ENCODE measurements at places on chromosomes 3 and 15. TPM values are rescaled to one million over a fixed set of nuclear protein-coding genes. Genes with fewer than 3 reads are reported as not detected.

DNA sequence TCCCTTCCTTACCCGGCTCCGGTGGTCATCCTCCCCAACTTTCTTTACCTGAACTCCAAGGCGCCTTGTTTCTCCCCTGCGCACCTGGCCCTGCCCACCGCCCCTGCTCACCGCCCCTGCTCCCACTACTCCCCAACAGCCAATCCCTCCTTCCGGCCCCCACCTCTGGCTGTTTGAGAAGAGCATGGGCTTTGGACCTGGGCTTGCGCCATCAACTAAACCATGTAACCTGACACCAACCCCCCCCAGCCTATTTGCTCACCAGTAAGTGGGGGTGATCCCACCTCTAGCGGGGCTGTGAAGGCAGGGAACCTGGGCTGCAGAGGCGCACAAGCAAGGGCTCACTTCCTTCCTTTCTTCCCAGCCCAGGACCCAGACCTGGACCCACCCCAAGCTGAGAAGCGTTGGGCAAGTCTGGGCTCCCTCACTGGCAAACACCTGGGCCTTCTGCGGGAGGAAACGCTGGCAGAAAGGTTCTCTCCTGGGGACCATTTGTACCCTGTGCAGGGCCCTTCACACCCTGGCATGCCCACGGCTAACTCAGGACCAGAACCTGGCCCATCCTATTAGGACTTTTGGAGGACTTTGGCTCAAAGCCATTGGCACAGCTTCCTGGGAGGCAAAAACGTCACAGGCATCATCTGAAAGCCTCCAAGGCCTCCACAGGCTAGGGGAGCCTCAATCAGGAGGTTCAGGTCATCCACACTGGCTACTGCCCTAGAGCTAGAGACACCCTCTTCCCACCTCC, at the start of gene PLXNB1:
Gene PLXNB1 (minus strand): TSS at position 127 of the 748 bp plus-strand sequence. CDS start 5,475 bp downstream, outside the sequence.
- DNase-seq = peak; percentile 40

FAM174B gene
- total RNA-seq = 13.6 TPM

DNA sequence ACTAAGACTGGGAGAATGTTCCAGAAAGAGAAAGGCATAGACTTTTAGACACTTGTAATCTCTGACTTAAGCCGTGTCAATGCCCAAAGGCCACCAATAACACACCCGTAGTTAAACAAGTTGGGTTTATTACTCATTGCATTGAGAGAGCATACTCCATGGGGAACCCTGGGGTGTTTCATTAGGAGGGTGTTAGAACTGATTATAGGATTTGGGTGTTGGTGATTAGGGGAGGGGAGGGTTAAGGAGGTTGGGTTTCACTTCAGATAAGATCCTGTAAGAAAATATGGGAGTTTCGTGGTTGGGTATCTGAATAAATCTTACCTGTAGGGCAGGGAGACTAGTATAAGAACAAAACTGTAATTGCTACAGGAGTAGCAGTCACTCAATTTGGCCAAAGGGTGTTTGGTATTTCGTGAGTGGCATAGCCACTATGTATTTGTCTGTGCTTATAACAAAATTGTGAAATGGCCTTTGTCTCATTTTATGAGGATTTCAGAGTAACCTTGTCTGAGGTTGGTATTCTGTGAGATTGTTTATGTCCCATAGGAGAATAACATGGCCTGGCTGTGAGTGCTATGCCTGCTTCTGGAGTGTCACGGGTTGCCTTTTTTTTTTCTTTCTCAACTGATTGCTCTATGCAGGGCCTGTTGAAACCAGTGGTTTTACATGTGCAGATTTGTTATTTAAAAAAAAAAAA, 2.9 kb downstream of the HACD3 start:
- no peak for DNase-seq

DNA sequence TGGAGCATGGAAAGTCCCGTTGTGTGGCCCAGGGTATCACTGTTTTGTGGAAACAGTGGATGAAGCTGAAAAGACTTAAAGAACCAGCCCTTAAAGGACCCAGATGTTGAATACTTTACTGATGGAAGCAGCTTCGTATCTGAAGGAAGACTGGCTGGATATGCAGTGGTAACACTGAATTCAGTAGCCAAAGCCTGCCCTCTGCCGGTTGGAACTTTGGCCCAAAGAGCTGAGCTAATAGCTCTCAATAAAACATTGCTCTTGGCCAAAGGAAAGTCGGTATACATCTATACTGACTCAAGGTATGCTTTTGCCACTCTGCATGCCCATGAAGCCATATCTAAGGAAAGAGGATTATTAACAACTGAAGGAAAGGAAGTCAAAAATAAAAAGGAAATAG, 885.4 kb downstream of the PDCD6IP start:
- peak; percentile 56 for DNase-seq

- peak; percentile 77 for DNase-seq
These were observed 10.4 kb upstream of the RTP1 start for GRCh38 chr3:187186801-187187421.
